ENCODE measurements at places on chromosomes 3 and 15. TPM values are rescaled to one million over a fixed set of nuclear protein-coding genes. Genes with fewer than 3 reads are reported as not detected.
A peak's percentile ranks its signal among the peaks of the same experiment; 100 is the strongest.

GRCh38 chr3:157816896-157817295 is 289.3 kb downstream of the SHOX2 start:
- DNase-seq: no peak
- no peaks in the 10 kb centered on the region for H3K27me3 ChIP-seq
- H3K4me1 ChIP-seq: no peaks in the 10 kb centered on the region
- H3K27ac ChIP-seq: no peak overlapping the region
- no peaks in the 10 kb centered on the region for H3K36me3 ChIP-seq

DNA sequence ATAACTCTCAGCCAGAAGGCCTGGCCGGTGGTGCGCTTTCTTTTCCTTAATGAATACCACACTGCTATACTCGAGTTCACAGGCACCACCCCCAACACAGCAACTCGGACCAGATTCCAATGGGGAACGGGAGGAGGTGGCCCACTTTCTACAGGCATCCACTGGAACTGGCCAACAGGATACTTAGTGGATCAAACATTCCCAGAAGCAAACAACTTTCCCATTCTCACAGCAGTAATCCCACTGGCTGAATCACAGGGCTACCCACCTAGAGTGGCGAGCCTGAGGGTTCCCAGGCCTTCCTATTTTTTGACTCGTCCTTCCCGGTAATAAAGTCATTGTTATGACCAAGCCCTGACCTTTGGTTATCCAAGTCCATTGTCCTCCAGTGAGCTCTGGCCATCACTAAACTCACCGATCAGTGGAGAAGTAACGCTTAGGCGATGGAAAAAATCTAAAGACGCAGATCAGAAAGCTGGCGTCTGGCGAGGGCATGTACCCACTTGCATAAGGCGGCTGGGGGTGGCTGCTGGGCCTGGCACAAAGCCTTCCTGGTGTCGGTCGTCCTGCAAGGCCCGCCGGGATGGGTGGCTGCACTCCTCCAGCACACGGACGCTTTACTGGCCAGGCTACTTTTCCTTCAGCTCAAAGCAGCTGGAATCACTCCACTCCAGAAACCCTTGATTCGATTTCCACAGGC is 1.2 kb downstream of the EOGT start:
- H3K27ac ChIP-seq: peak overlapping the region; percentile 71
- DNase-seq: no peak
- peak overlapping the region; percentile 84 for H3K4me3 ChIP-seq
- H3K36me3 ChIP-seq: peaks cover 26% of the 10 kb centered on the region

DNA sequence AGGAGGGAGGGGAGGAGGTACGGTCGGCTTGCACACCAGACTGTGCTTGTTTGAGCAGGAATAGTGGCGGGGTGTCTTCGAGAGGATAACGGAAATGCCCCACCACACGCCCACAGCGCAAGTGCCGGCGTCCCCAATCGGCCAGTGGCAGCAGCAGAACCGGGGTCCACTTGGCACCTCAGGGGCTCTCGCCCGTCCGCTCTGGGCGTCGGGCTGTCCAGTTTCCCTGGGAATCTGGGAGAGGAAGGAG is 53.7 kb downstream of the CCDC54 start:
- peaks cover 17% of the 10 kb centered on the region for H3K4me1 ChIP-seq
- H3K27ac ChIP-seq: peak overlapping the region; percentile 38
- H3K36me3 ChIP-seq: no peaks in the 10 kb centered on the region
- peaks cover 52% of the 10 kb centered on the region for H3K27me3 ChIP-seq
- peak; percentile 11 for DNase-seq

DNA sequence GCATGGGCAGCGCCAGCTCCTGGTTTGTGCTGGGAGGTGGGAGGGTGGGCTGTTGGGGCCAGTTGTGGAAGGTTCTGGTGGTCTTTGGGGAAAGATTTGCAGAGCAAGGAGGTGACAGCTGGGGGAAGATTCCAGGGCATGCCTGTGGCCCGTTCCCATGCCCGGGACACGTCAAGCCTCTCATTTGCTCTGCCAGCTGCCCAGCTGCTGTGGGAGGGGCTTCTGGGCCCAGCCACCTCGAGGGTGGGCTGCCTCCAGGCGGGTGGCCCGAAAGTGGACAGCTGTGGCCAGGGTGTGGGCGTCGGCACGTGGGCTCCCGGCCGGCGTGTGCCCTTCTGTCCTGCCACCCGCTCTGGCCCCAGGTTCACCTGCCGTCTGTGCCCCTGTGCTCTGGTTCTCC is 17.2 kb downstream of the PLXNA1 start:
- DNase-seq: no peak
- H3K4me3 ChIP-seq: no peak overlapping the region
- no peaks in the 10 kb centered on the region for H3K27me3 ChIP-seq
- H3K4me1 ChIP-seq: no peaks in the 10 kb centered on the region
- H3K36me3 ChIP-seq: no peaks in the 10 kb centered on the region
- H3K27ac ChIP-seq: no peak overlapping the region

DNA sequence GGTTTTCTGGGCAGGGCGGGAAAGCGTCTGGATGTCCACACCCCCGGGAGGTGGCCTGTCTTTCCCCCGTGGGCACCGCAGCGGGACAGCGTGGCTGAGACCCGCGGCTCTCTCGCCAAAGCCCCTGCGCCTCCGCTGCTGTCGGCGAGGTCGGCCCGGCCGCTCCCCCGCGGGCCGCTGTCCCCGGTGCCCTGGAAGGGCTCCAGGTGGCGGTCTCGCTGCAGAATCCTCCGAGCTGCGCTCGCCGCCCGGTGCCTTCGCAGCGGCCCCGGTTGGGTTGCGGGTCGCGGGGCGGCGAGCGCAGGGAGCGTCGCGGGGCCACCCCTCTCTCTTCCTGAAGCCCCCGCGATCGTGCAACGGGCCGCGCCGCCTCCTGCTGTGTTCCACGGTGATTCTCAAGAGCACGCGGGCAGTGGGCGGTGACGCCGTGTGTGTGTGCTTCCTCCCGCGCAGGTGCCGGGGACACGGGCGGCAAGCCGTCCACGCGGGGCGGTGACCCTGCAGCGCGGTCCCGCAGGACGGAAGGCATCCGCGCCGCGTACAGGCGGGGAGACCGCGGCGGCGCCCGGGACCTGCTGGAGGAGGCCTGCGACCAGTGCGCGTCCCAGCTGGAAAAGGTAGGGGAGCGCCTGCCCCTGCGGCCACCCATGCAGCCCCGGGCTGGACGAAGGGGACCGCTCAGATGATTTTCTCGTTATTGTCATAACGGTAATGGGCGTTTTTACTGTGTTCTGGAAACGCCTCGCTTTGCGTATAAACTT is 54.4 kb downstream of the LRRK1 start:
- H3K4me1 ChIP-seq: no peaks in the 10 kb centered on the region
- no peak overlapping the region for H3K4me3 ChIP-seq
- DNase-seq: no peak
- H3K27ac ChIP-seq: no peak overlapping the region
- peaks cover 62% of the 10 kb centered on the region for H3K27me3 ChIP-seq
- no peaks in the 10 kb centered on the region for H3K36me3 ChIP-seq

DNA sequence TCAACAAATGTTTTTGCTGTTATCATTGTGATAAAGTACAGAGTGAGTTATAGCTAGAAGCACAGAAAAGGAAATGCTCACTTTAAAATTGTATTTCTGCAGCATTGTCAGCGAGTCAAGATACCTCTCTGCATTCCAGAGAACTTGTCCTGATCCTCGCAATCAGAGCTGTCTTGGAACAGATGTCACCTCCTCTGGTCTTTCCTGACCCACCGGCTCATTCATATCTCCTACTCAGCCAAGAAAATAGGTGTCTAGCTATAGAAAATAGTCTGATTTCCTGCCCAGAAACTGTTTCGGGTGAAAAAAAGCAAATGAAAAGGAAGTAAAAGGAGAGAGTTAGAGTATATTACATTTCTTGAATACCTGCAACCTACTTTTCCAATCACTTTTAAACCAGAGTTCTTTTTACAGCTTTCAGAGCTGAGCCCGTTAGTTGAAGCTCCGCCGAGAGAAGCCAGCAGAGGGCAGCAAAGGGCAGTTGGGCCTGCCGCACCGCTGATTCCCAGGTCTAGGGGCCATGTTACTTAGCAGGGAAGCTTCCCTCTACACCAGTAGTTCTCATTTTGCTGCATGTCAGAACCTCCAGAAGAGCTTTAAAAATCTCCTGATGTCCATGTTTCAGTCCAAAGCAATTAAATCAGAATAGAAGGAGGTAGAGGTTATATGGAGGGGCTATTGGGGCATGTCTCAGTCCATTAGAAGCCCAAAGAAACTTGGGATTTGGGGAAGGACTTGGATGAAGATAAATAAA is 185.7 kb upstream of the THRB start:
- peaks cover 18% of the 10 kb centered on the region for H3K4me1 ChIP-seq
- DNase-seq: peak; percentile 26
- peaks cover 58% of the 10 kb centered on the region for H3K27me3 ChIP-seq
- H3K27ac ChIP-seq: no peak overlapping the region
- H3K4me3 ChIP-seq: no peak overlapping the region

GRCh38 chr15:68023307-68024101 is 30.6 kb upstream of the PIAS1 start:
- no peak overlapping the region for H3K4me3 ChIP-seq
- H3K36me3 ChIP-seq: no peaks in the 10 kb centered on the region
- no peaks in the 10 kb centered on the region for H3K4me1 ChIP-seq
- no peak overlapping the region for H3K27ac ChIP-seq

DNA sequence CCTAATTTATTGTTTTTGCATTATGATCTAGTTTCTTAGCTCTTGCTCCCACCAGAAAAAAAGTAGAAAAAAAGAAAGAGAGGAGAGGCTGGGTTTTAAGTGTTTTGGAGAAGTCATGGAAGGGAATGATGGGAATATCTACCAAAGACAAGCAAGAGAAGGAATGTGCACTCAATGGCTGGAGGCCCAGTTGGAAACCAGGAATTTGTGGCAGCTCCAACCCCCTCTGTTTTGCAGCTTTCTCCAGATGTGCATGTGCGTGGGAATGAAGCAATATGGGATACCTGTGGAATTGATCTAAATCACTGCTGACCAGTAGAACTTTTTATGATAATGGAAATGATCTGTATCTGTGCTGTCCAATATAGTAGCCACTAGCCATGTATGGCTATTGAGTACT is 27.1 kb downstream of the EIF2AK4 start:
- H3K27me3 ChIP-seq: no peaks in the 10 kb centered on the region
- DNase-seq: no peak
- H3K36me3 ChIP-seq: peaks cover 45% of the 10 kb centered on the region
- no peak overlapping the region for H3K4me3 ChIP-seq

DNA sequence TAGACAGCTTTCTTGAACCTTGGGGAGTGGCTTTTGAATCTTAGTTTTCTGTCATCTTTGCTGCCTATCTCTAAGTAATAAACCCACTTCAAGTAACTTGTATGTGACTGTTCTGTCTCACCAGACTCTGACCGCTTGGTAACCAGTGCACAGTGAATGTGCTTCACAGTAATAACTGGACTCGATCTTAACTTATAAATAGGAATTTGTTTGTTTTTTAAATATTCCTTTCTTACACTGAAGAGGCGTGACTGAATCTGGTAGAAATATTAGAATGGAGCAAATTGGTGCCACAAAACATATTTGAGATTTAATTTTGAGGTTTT is 318.0 kb downstream of the GBE1 start:
- no peak overlapping the region for H3K4me3 ChIP-seq
- DNase-seq: no peak
- no peaks in the 10 kb centered on the region for H3K27me3 ChIP-seq
- no peak overlapping the region for H3K27ac ChIP-seq

DNA sequence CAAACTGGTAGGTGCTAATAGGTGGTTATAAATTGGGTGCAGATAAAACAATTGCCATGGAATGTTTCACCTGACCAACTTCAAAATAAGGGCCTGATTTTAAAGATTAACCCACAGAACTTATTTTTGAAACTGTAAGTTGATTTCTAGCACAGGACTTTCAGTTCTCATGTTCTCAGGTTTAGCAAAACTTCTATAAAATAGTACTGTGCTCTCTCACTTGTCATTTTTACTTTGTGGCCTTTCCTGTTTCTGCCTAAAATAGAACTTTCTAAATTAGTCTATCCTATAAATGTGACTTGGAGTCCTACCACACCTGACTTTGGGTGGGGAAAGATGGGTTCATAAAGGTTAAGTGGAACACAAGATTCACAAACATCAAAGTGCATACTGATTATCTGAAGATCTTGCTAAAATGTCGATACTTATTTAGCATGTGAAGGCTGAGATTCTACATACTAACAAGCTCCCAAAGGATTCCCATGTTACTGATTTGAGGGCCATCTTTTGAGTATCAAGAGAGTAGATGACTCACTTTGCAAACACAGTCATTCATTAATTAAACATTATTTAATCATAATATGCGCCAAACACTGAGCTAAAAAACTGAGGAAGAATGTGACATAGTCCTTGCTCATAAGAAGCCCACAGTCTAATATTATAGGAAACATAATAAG is 38.6 kb downstream of the BTLA start:
- H3K36me3 ChIP-seq: peaks cover 45% of the 10 kb centered on the region
- peaks cover 60% of the 10 kb centered on the region for H3K4me1 ChIP-seq
- H3K27me3 ChIP-seq: peaks cover 6% of the 10 kb centered on the region
- H3K4me3 ChIP-seq: peak overlapping the region; percentile 43
- no peak for DNase-seq

GRCh38 chr15:27958911-27959578 is 140.1 kb downstream of the OCA2 start:
- no peaks in the 10 kb centered on the region for H3K36me3 ChIP-seq
- no peak overlapping the region for H3K4me3 ChIP-seq
- no peak for DNase-seq
- H3K27ac ChIP-seq: no peak overlapping the region
- no peaks in the 10 kb centered on the region for H3K27me3 ChIP-seq

DNA sequence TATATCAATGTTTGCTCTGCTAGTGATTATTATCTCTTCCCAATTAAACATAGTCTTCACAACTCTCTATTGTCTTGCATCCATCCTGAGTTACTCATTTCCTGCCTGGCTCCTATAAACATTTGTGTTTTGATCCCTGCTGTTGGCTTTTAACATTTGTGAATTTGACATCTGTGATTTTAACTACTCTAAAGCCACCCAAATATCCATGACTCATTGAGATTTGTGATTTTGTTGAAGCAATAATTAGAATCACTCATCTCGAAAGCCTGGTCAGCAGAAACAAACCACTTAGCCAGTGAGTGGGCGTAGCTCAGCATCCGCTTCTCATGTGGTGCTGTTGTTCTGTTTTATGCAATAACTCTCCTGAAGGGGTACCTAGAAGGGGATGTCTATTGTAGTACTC is 174.3 kb upstream of the ZBTB20 start:
- H3K4me3 ChIP-seq: no peak overlapping the region
- H3K27ac ChIP-seq: no peak overlapping the region
- H3K27me3 ChIP-seq: no peaks in the 10 kb centered on the region
- no peaks in the 10 kb centered on the region for H3K4me1 ChIP-seq

HYAL1 gene
- total RNA-seq: 0.59 TPM

RHOA gene
- 425 TPM for total RNA-seq

EPHA6 gene
- total RNA-seq: not detected

GOLGA8M gene
- 0.55 TPM for total RNA-seq

TMEM108 gene
- not detected for total RNA-seq
